ENCODE measurements at places on chromosomes 3 and 15.

- DNase-seq: no peak
These were observed 205.2 kb upstream of the NANOGP8 start for GRCh38 chr15:35290301-35290721.

- DNase-seq: no peak
These were observed 3.7 kb downstream of the EHD4 start for GRCh38 chr15:41968701-41969100.

DNA sequence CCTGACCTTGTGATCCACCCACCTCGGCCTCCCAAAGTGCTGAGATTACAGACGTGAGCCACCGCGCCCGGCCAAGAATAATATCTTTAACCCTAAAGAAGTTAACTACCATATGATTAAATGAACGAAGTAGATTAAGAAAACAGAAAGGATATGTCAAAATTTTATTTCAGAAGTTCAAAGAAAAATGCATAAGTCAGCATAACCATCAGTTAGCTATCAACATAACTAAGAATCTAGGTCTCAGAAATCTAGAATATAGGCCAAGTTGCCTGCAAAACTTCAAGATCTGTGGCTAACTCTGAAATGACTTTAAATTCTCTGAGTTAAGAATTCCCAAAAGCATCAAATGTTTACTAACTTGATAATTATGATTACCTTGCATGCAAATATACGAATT lies 38.0 kb downstream of the INO80 start:
- no peak for DNase-seq

GRCh38 chr3:119898478-119899191 lies 116.7 kb downstream of the NR1I2 start:
- DNase-seq: no peak

DNA sequence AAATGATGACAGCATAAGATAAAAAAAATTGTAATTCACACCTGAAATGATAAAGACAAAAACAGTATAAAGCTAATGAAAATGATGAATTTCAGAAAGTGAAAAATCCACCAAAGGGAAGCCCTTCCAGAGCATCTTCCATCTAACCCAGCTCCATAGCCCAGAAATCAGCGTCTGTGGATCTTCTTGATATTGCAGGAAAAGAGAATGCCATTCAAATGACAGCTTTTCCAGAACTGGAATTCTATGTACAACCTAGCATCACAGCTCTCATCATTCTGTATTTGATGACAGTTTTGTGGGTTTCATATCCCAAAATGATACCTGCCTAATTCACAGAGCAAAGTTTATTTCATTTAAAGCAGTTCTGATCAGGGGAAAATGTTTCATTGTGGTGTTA lies 267.3 kb downstream of the FHIT start:
- no peak for DNase-seq

GRCh38 chr3:105413343-105413887 lies 46.7 kb downstream of the ALCAM start:
- no peak for DNase-seq

GRCh38 chr3:12884186-12884680 lies 42.9 kb upstream of the RPL32 start:
- no peak for DNase-seq

GRCh38 chr3:42723219-42723618 lies 20.6 kb upstream of the HHATL start:
- no peak for DNase-seq

All from cortex of kidney (tissue), 1 donor.